Effector memory CD4-positive, alpha-beta T cell (primary cell): ENCODE measurements at places on chromosomes 6 and 20.

DNA sequence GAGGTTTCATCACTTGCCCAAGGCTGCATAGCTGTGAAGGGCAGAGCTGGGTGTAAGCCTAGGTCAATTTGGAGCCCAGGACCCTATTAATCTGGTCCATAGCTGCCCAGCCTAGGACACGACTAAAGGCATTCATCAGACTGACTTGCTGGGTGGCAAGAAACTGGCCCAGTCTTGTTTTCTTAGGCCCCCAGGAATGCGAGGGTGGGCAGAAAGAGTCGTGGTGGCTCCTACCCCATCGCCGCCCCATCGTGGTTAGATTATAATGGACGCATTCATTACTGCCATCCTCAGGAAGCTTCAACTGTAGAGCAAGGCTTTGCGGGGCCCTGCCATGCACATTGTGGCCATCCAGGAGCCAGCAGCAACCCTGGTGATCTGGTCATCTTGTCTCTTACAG lies 16.1 kb downstream of the DYNLRB1 start:
- DNase-seq, result no peak

GRCh38 chr6:94894300-94894699 lies 683.0 kb upstream of the MANEA start:
- DNase-seq, result no peak

DNA sequence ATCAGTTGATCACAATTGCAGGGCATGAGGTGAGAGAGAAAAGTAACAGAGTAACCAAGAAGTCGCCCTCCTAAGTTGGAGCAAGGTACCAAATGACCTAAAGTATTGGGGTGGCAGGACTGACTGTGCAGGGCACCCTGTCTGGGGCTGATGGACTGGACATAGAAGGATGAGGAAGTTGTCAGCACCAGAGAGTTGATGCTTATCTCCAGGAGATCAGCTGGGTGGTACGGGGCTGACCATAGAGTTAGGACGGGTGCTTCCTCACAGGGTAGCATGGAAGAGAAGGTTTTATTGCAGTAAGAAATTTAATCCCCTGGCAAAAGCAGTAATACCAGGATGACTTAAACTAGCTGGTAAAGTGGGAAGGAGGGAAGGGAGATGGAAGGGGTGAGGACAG lies 66.7 kb downstream of the TMEM170B start:
- no peak for DNase-seq

- DNase-seq, result no peak
Observed at GRCh38 chr6:296151-297122, 4.2 kb downstream of the DUSP22 start.

- no peak for DNase-seq
Observed at GRCh38 chr6:149118737-149119653, 198.5 kb upstream of the TAB2 start.

DNA sequence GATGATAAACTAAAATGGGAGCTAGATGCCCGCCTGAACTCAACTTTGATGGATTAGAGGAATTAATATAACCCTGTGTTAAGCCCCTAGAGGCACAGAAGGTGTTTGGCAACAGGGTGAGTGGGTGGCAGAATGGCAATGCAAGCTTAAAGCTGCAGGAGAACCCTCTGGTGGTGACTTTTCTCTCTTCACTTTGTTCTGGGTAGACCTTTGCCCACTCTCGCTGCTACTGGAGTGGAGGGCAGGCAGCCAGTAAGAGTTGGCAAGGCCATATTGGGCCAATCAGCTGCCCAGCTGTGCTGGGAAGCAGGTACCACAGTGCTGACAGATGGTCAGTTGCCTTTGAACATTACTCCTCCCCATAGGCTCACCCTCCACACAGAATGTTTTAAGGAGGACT lies 468.2 kb downstream of the MMUT start:
- DNase-seq, result no peak

DNA sequence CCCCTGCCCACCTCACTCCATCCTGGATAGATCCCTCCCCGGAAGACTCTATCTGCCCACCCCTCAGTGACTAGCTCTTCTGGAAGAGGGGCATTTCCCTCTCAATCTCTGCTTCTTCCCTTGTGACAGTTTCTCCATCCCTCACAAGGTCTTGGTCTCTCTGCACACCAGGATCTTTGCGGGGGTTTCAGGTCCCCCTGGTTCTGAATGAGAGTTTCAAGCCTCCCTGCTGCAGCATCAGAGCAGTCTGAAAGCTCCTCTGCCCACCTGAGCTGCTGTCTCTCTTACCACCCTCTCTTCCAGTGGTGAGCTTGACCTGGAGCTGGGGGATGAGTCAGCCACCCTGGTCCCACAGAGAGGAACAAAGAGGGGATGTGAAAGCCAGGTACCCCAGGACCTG lies 24.4 kb downstream of the TNXB start:
- no peak for DNase-seq

DNA sequence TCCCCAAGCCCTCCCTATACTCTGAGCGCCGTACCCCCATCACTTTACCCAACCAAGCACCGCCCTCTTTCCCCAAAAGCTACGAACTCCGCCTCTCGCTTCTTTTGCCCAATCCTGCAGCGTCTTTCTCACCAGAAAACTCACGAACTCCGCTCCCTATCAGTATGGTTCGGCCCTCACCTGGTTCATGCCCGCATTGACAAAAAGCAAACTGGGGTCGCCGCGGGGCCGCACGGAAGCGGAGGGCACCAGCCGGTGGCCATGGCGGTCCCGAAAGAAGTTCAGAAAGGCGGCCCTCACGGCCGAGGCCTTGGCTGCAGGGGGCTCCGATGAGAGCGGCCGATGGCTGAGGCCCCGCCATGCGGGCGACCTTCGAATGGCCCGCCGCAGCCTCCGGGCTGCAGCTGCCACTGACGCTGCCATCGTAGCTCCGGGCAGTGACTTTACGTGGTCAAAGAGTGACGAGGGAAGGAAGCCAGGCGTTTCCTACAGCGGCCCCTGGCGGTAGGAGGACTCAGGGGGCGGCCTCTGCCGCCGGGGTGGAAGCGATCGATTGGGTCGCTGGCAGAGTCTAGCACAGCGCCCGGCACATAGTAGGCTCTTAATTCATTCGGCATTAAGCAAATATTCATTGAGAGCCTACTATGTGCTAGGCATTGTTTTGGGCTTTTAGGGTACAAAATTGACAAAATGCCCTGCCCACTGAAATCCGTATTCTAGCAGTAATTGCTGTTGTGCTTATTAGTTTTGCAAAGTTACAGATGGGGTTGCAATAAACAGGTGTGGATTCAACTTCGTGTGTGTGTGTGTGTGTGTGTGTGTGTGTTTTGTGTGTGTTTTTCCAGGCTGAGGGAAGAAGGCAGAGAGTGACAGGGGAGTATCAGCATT lies at the start of gene AARS2:
Gene AARS2 (minus strand): TSS at position 447 of the 888 bp plus-strand sequence. CDS start 24 bp downstream, at position 423.
- DNase-seq, result peak; percentile 82

GRCh38 chr6:137271245-137272183 lies 52.3 kb upstream of the IFNGR1 start:
- no peak for DNase-seq
